Stimulated activated CD8-positive, alpha-beta memory T cell treated with anti-CD3 and anti-CD28 coated beads, Interleukin-4, amount 100 ng/mL, for 4 hours (primary cell): ENCODE measurements at places on chromosomes 7 and 10.

DNA sequence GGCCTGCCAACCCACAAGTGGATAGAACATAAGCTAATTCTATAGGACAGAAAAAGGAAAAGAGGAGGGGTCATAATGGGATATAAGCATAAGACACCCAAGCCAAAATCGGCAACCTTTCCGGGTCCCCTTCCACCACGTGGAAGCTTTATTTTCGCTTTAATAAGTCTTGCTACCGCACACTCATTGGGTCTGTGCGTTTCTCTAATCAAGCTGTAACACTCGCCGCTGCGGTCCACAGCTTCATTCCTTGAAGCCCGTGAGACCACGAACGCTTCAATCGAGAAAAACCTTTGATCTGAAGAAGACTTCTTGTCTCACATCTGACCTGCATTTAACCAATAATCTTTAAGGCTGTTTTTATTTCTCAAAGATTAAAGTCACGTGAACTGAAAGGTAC is 35.8 kb upstream of the HECW1 start:
- no peak for DNase-seq

DNA sequence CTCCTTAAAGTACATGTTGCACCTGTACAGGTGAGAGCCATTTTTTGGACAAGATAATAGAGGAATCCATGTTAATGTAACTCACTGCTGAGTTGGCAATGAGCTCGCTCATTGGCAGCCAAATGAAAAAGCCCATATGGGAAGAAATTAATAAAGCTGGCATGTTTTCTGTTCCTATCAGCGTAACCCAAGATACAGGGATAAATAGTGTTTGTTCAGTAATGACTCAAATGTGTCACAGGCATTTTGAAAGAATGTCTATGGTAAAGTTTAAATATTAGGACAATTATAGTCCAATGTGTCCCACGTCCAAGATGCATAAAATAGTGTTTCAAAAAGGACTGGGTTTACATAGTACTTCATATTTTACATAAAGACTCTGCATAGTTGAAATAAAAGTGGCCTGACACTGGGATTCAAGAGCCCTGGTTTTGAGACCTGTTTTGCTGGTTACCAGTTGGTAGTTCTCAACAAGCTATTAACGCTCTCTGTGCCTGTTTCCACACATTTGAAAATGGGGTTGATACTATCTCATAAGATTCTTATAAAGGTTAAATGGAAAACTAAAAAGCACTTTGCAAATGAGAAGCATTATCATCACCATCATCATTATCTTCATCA is 49.1 kb downstream of the MTURN start:
- no peak for DNase-seq

DNA sequence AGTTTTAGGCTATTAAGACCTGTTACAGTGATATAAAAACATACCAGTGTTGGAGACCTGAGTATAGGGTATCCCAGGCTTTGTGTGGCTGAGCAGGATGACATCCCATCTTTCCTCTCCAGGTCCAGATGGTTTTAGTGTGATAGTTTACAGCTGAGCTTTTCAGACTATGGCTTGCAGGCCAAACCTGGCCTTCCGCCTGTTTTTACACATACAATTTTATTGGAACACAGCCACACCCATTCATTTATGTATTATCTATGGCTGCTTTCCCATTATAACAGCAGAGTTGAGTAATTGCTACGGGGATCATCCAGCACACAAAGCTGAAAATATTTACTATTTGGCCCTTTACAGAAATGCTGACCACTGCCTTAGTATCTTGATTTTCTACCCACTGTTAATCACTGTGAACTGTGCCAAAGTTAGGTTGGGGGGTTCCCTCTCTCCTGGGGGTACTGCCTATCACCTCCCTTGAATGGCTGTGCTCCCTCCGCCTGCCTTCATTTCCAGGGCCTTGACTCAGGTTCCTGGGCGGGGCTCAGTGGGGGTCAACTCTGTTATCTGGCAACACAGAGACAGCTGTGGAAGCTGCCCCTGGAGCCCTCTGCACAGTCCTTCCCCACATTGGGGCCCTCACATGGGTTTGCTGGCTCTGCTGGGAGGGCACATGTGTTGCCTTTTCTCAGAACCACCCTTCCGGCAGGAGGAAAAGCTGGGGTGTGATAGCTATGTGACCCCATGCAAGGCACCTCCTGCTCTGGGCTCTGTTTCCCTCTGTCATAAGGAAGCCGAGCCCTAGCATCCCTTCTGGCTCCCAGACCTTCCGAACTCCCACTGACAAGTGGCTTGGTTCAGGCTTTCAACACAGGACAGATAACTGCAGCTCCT is 40.3 kb upstream of the SH2D4B start:
- no peak for DNase-seq

DNA sequence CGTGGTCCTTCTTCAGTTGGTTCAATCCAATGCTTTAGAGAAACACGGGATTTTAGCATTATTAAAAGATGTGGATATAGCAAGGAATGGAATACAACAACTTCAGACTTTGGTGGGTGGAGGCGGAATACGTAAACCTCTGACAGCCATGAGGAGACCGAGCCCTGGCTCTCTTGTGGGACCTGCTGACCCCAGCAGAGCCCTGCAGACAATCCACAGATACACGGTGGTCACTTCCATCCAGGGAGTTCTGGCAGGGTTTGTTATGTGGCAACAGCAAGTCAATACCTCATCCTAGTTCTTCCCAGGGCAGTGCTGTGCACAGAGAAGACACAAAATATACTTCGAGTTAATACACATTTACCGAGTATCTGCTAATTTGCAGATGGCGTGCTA is 118.5 kb upstream of the DIP2C start:
- DNase-seq = no peak

- no peak for DNase-seq
Observed at GRCh38 chr7:90945104-90945787, 319.0 kb upstream of the FZD1 start.

DNA sequence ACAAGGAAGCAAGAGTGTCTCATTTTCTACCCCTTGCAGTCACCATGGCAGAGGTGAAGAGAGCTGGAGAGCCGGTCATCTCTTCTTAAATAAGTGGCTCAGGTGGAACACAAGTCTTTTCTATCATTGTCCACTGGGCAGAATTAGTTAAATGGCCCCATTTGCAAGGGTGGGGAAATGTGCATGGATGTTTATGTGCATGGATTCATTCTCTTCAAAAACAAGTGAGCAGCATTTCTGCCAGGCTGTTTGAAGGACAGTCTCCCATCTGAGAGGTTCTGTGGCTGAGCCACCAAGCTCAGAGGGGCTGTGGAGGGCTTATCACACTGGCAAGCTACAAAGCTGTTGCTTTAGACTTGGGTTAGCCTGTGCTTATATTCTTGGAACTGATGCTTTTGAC is 370.3 kb upstream of the MTPN start:
- no peak for DNase-seq

GRCh38 chr7:94449151-94449725 is 54.5 kb downstream of the COL1A2 start:
- no peak for DNase-seq

DNA sequence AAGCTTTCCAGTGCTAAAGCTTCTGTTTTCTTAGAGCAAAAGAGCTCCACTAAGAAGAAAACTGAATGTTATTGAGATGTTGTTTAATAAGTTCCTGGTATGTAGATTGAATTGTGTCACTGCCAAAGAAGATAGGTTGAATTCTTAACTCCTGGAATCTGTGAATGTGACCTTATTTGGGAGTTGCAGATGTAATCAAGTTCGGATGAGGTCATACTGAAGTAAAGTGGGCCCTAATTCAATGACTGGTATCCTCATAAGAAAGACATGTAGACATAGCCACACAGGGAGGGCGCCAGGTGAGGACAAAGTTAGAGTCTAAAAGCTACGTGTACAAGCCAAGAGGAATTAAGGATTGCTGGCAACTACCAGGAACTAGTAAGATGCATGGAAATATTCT is 732.1 kb upstream of the C7orf33 start:
- DNase-seq = no peak

- no peak for DNase-seq
Observed at GRCh38 chr10:62511238-62511637, 137.1 kb downstream of the ZNF365 start.

- no peak for DNase-seq
Observed at GRCh38 chr10:128897401-128898129, 569.5 kb upstream of the MGMT start.

DNA sequence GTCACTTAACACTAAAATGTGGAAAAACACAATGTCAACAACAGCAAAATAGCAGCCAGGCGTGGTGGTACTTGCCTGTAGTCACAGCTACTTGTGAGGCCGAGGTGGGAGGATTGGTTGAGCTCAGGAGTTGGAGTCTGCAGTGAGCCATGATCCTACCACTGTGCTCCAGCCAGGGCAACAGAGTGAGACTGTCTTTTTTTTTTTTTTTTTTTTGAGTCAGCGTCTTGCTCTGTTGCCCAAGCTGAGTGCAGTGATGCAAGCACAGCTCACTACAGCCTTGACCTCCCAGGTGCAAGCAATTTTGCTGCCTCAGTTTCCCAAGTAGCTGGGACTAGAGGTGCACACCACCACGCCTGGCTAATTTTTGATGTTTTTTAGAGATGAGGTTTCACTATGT is 6.1 kb downstream of the KCTD7 start:
- DNase-seq = no peak

- no peak for DNase-seq
Observed at GRCh38 chr10:11164551-11164802, 146.8 kb downstream of the CELF2 start.

DNA sequence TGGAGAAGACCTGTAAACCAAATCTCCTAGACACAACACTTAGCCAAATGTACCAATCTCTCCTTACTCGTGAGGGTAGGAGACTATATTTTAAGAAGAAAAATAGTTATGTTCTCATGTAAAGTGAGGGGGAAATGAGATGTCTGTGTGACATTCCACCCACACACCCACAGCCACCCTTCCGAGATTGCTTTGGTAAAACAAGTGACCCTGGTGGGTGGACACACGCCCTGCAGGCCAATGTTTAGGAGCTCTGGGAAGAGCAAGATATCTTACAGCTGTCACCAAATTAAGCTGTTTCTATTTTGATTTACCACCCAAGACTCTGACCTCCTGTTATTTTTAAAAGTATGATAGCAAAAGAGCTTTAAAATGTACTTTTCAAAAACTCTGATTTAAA is 147.2 kb upstream of the PFKP start:
- DNase-seq = no peak

DNA sequence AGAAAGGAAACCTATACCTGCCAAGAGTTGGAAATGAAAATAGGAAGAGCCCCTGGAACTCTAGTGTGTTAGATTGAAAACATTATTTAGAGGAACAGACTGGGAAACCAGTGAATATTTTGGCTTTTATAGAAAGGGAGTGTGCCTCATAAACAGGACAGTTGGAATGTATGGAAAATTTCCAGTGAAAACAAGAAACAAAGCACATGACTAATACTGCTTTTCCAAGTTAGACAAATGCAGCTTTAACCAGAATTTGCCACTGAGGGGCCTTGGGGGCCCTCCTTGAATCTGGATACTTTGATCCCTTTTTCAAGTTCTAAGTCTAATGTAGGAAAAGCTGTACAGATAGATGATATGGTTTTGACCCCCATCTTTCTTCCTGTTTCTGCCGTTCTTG is 21.2 kb downstream of the ITGB8 start:
- DNase-seq = no peak

GRCh38 chr10:49650724-49651034 is 28.8 kb upstream of the C10orf53 start:
- DNase-seq = no peak

- no peak for DNase-seq
Observed at GRCh38 chr7:102450242-102450641, 14.4 kb downstream of the ALKBH4 start.

GRCh38 chr7:68679459-68680234 is 918.6 kb upstream of the AUTS2 start:
- DNase-seq = no peak

DNA sequence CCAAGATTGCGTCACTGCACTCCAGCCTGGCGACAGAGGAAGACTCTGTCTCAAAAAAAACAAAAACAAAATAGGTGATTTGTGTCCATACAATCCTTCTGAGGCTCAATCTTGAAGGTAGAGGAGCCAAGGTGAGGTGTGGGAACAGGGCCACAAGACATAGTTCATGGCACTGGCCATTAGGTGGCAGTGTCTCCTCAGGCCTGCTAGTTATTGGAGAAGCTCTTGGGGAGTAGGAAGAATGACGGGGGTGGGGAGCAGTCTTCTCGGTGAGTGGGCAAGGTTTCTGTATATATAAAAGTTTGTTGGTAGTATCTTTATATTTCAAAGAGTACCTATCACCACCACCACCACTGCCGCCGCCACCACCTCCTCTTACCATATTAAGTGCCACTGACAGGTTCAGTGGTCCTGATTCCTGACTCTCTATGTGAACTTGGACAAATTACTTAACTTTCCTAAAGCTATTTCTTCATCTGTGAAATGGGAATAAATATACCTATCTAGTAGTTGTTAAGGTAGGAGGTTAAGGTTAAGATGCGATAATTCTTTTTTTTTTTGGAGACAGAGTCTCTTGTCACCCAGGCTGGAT is 24.0 kb downstream of the CCSER2 start:
- DNase-seq = peak; percentile 56

DNA sequence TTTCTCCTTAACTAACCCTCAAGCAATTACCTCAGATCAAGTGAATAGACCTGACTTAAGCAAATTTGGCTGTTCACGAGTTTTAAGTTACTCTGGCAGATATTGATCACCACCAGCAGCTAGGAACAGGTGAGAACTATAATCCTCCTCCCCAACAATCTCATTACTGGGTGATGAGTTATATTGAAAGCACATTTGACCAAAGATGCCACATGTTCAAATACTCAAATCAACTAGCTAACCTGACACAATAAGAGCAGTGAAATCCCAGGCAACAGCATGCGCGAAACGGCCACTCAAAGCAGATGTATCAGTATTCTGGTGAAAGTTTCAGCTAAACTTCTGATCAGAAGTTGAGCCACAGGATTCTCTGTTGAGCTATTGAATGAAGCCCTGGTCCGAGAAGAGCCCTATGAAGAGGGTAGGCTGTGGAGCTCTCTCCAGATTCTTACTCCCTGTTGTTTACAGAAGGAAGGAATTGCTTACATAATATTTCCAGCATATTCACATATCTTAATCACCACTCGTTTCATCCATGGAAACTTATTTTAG is 52.6 kb downstream of the CAV1 start:
- DNase-seq = no peak

DNA sequence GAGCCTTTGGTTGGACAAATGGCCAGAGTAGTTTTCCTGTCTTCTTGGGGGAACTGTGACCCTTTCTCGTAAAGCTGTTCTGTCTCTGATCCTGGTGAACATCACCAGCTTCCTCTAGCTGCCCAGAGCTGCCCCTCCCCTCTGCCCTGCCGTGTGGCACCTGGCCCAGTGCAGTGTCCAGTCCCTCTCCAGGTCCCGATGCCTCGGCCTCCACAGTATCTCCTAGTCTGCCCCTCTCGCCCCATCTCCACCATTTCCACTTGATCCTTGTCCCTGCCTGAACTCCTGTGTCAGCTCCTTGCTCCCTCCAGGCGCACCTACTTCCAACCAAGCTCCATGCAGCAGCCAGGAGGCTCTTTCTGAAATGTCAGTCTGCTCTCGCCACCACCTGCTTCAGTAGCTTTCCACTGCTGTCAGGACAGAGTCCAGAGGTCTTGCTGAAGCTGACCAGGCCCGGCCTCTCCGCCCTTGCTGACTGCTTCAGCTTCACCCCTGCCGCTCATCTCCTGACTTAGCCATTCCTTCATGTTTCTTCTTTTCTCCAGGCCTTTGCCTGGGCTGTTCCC is 133.6 kb downstream of the GRK5 start:
- no peak for DNase-seq
